CD4-positive, alpha-beta T cell treated with Interleukin-6 at 100 ng/mL for 8 hours (primary cell): ENCODE measurements at places on chromosomes 3 and 15.

DNA sequence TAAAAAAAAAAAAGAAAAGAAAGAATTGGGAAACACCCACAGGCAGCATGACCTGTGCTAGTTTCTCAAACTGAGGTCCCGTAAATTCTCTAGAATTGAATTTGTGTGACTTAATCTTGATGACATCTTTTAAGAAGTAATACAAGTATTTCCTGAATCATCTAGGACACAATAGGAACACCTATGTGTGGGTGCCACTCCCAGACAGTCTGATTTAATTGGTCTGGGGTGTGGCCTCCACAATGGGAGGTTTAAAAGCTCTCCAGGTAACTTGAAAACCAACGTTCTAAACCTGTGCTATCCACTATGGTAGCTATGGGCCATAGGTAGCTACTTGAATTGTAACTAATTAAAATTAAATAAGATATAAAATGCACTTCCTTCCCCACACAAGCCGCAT is 28.1 kb downstream of the CFAP92 start:
- no peak for DNase-seq

GRCh38 chr3:94083261-94083660 is 20.4 kb downstream of the NSUN3 start:
- no peak for DNase-seq

DNA sequence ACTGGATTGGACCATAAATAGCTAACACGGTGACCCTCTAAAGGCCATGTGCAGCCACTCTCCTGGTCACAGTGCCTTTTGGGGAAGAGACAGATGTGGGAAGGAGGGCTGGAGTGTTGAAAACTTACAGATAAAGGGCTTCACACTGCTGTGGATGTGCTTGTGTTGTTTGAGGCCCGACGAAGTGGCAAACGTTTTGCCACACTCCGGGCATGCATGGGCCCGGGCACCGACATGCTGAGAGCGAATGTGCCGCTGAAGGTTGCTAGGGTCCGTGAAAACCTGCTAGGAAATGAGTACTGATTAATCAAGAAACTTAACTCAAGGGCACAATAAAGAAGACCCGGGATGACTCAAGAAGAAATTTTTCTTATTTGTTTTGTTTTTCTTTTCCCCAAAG is 542.6 kb downstream of the MECOM start:
- no peak for DNase-seq

GRCh38 chr3:157477441-157477840 is 25.8 kb downstream of the VEPH1 start:
- DNase-seq, result no peak
